Activated CD4-positive, alpha-beta T cell treated with anti-CD3 and anti-CD28 coated beads, Interleukin-2, amount 10 ng/mL, durations not matched to agents 24 days and 14 days (primary cell): ENCODE measurements at places on chromosomes 1 and 21.
A peak's percentile ranks its signal among the peaks of the same experiment; 100 is the strongest.

GRCh38 chr1:104797982-104798381 lies 1048.3 kb downstream of the AMY1C start:
- no peaks in the 10 kb centered on the region for H3K4me1 ChIP-seq
- no peak overlapping the region for H3K27ac ChIP-seq
- no peak for DNase-seq
- no peaks in the 10 kb centered on the region for H3K27me3 ChIP-seq
- no peaks in the 10 kb centered on the region for H3K36me3 ChIP-seq

DNA sequence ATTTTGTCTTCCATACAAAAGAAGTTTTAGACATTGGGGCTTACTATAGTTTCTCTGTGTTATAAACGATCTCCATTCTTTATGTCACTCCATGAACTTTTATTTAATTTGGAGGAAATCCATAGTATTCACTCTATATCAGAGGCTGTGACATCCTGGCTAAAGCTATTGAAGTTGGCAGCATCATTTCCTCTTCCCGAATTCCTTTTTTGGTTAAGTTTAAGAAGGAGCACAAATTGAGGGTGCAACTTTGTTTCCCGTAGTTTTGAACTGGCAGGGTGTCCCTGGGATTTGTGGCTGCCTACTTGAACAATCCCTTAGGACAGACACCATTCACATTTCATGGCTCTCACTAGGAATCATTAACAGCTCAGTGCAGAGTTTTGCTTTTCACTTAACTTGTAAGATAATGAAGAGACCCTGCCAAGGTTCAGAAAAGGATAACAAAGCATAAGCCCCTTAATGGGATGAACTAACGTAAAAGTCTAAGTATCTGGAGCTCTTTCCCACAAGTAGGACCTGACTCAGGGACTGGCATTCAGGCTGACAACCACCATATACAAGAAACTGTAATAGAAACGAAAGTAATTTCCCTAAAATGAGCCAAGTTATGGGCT lies 13.9 kb downstream of the S1PR1 start:
- H3K27ac ChIP-seq, result no peak overlapping the region
- peak; percentile 29 for DNase-seq
- peaks cover 18% of the 10 kb centered on the region for H3K4me1 ChIP-seq
- no peaks in the 10 kb centered on the region for H3K27me3 ChIP-seq

DNA sequence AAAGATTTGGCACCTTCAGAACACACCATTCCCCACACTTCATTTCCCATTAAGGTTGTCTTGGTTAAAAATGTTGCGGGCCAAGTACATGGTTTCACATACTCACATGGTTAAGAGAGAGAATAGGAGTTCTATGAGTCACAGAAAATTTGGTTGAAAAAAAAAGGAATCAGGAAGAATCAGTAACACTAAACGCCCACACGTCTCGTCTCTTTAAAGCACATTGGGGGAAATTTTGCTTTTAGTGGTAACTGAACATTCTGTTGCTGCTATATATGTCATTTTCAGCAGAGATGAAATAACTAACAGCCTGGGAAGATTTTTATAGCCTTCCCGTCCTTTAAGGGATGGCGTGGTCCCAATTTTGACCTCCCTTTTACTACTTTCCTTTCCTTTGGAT lies 132.9 kb upstream of the ERG start:
- H3K27me3 ChIP-seq, result peaks cover 2% of the 10 kb centered on the region
- no peak overlapping the region for H3K4me3 ChIP-seq
- H3K4me1 ChIP-seq, result peaks cover 2% of the 10 kb centered on the region
- no peaks in the 10 kb centered on the region for H3K36me3 ChIP-seq

DNA sequence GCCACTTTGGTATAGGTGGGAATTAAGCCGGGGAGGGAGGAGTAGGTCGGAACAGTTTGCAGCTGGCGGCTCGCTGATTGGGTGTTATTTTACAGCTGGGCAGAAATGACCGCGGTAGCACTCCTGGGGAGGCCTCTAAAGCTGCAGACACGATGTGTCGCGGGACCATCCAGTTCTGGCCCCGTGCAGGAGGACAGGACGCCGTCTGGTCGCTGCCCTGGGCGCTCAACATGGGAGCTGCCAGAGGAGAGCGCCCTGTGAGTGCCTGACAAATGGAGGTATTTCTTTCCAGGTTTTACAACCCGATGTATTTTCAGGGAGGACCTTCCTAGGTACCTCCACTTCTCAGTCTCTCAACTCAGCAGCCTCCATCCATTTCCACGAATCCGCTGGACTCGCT lies 46.2 kb downstream of the CDC7 start:
- peaks cover 49% of the 10 kb centered on the region for H3K4me1 ChIP-seq
- DNase-seq, result peak; percentile 56
- H3K27ac ChIP-seq, result peak overlapping the region; percentile 79
- no peak overlapping the region for H3K4me3 ChIP-seq
- peaks cover 9% of the 10 kb centered on the region for H3K27me3 ChIP-seq

DNA sequence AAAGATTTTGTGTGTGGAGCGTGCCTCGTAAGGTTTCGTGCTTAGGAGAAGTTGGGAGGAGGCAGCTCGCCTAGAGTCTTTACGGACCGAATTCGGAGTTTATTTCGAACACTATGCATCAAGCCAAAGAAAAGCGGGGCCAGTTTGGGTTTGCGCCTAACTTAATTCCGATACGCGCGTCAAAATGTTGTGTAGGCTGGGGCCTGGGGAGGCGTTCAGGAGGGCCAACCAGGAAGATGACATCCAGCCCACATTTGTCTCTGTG lies 6.4 kb downstream of the FOXD2 start:
- no peak for DNase-seq
- H3K27ac ChIP-seq, result peak overlapping the region; percentile 30
- H3K4me3 ChIP-seq, result peak overlapping the region; percentile 74
- H3K27me3 ChIP-seq, result peaks cover 42% of the 10 kb centered on the region
- no peaks in the 10 kb centered on the region for H3K36me3 ChIP-seq
- peaks cover 16% of the 10 kb centered on the region for H3K4me1 ChIP-seq

GRCh38 chr1:156460525-156460924 lies 40.0 kb downstream of the MEF2D start:
- H3K27me3 ChIP-seq, result peaks cover 2% of the 10 kb centered on the region
- H3K36me3 ChIP-seq, result peaks cover 11% of the 10 kb centered on the region
- H3K27ac ChIP-seq, result no peak overlapping the region
- peaks cover 20% of the 10 kb centered on the region for H3K4me1 ChIP-seq
- no peak overlapping the region for H3K4me3 ChIP-seq

- H3K4me3 ChIP-seq, result no peak overlapping the region
- DNase-seq, result no peak
- peaks cover 17% of the 10 kb centered on the region for H3K4me1 ChIP-seq
- no peaks in the 10 kb centered on the region for H3K36me3 ChIP-seq
Observed at GRCh38 chr1:172867216-172867818, 183.4 kb downstream of the TNFSF18 start.

GRCh38 chr1:184947497-184948256 lies 26.6 kb downstream of the NIBAN1 start:
- no peak for DNase-seq
- no peak overlapping the region for H3K4me3 ChIP-seq
- H3K27ac ChIP-seq, result no peak overlapping the region
- no peaks in the 10 kb centered on the region for H3K27me3 ChIP-seq
- H3K4me1 ChIP-seq, result peaks cover 12% of the 10 kb centered on the region

- H3K36me3 ChIP-seq, result no peaks in the 10 kb centered on the region
- H3K27me3 ChIP-seq, result no peaks in the 10 kb centered on the region
- no peak for DNase-seq
- no peak overlapping the region for H3K27ac ChIP-seq
- no peak overlapping the region for H3K4me3 ChIP-seq
Observed at GRCh38 chr1:103348136-103348535, 177.4 kb upstream of the RNPC3 start.

- H3K4me1 ChIP-seq, result peaks cover 58% of the 10 kb centered on the region
- H3K4me3 ChIP-seq, result peak overlapping the region; percentile 86
- H3K27ac ChIP-seq, result peak overlapping the region; percentile 93
- no peaks in the 10 kb centered on the region for H3K27me3 ChIP-seq
Observed at GRCh38 chr1:44724955-44725698, 5.8 kb downstream of the RNU5D-1 start.

DNA sequence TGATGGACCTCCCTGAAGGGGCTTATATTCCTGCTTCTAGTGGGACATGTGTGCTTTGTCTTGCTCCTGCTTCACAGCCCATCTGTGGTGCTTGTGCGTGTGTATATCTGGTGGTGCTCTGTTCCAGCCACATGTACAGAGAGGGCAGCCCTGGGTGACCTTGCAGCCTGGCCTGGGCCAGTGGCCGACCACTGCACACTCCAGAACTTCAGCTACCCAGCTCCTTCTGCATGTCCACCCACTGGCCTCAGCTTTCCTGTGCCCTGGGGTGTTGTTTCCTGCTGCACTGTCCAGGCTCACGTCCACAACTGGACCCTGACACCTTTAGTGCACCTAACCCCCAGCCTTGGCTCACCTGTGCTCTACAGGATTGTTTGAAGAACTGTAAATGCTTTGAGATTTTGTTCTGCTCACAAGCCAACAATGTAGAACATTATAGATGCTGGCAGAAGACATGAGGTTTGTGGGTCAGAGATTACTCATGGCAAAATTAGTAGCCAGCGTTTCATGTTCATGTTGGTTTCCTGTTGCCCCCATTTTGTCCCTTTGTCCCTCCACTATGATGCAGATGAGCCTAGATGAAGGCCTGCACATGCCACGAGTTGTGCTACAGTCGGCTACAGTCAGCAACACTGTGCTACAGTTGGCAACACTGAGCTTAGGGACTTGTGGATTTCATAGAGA lies 5.3 kb upstream of the S100B start:
- H3K27ac ChIP-seq, result no peak overlapping the region
- H3K4me3 ChIP-seq, result no peak overlapping the region
- peaks cover 14% of the 10 kb centered on the region for H3K4me1 ChIP-seq
- H3K27me3 ChIP-seq, result peaks cover 15% of the 10 kb centered on the region
- no peaks in the 10 kb centered on the region for H3K36me3 ChIP-seq

- H3K36me3 ChIP-seq, result no peaks in the 10 kb centered on the region
- H3K27ac ChIP-seq, result no peak overlapping the region
- no peak for DNase-seq
- no peak overlapping the region for H3K4me3 ChIP-seq
Observed at GRCh38 chr1:94773931-94774422, 46.2 kb upstream of the SLC44A3 start.

GRCh38 chr1:56125316-56125715 lies 454.0 kb downstream of the PLPP3 start:
- no peaks in the 10 kb centered on the region for H3K27me3 ChIP-seq
- H3K36me3 ChIP-seq, result no peaks in the 10 kb centered on the region
- DNase-seq, result no peak
- no peak overlapping the region for H3K4me3 ChIP-seq
- H3K4me1 ChIP-seq, result no peaks in the 10 kb centered on the region
- H3K27ac ChIP-seq, result no peak overlapping the region

DNA sequence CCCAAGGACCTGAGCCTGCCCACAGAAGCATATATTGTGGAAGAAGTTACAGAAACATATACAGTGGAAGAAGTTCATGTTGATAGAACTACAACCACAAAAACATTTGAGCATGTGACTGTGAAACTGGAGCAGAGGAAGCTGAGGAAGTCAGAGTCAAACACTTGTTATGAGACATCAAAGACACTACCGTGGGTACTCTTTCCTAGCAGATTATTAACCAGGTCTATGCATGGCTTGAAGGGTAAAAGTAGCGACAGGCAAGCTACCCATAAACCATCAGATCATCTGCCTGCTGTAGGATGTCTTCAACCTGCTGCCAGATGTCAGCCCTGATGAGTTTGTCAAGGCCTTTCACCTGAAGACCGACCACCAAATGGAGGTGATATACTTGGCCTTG lies 35.8 kb downstream of the IVNS1ABP start:
- peak overlapping the region; percentile 25 for H3K4me3 ChIP-seq
- H3K4me1 ChIP-seq, result peaks cover 29% of the 10 kb centered on the region
- peaks cover 11% of the 10 kb centered on the region for H3K36me3 ChIP-seq

DNA sequence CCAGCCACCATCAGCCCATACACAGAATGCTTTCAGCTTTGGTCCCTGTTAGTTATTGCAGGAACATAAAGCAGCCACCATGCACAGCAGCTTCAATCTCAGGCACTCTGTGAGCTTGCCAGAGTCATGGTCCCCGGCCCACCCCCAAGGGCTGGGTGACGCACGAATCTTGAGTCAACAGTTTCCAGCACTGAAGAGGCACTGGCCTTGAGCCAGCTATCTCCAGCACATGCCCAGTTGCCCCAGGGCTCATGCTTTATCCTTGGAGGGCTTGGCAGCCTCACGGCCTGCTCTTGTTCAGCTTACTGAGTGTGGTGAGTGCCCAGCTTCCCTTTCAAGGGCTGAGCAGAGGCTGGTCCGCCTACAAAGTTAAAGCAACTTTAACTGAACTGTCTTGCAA lies 200.7 kb upstream of the RAB4A start:
- H3K36me3 ChIP-seq, result no peaks in the 10 kb centered on the region
- H3K4me3 ChIP-seq, result no peak overlapping the region
- DNase-seq, result no peak
- peaks cover 13% of the 10 kb centered on the region for H3K27me3 ChIP-seq

- peaks cover 49% of the 10 kb centered on the region for H3K4me1 ChIP-seq
- peaks cover 17% of the 10 kb centered on the region for H3K36me3 ChIP-seq
- H3K4me3 ChIP-seq, result peak overlapping the region; percentile 94
- peak; percentile 84 for DNase-seq
- peak overlapping the region; percentile 86 for H3K27ac ChIP-seq
Observed at GRCh38 chr1:150973836-150974579, 627 bp downstream of the CERS2 start.

DNA sequence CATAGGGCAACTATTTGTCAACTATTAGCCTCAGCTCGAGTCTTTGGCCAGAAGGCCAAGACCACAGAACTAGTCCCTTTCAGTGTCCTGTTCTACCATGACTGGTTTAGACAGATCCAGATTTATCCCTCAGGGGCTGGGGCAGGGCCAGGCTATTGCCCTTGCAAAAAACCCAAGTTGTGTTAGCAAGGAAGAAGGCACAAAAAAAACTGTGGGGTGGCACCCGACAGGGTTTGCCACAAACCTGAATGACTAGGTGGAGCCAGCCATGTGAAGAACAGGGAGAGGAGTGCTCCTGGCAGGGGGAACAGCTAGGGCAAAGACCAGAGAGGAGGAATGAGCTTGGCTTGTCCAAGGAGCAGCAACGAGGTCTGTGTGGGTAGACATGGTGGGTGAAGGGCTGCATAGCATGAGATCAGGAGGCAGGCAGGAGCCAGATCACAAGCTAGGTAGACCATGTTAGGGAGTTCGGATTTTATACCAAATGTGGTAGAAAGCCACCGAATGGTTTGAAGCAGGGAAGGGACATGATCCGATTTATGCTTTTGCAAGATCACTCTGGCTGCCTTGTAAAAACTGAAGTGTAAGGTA lies 4.3 kb downstream of the DCST1 start:
- no peak overlapping the region for H3K27ac ChIP-seq
- no peak overlapping the region for H3K4me3 ChIP-seq

DNA sequence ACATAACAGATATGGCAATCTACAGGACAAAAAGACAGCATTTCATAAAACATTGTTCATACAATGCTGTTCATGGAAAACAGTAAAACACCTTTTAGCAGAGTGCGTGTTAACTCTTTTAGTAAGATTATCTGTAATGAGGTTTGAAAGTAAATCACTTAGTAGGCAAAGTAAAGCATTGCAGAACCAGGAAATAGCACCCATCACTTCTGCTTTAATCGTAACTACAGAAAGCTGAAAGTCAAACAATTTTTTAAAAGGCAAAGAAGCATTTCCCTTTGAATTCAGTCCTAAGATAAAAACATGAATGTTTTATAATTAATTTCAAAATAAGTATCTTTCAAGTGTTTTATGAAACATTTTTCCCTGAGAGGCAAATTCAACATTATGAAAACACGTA lies 63.3 kb upstream of the RNF11 start:
- DNase-seq, result no peak
- no peak overlapping the region for H3K27ac ChIP-seq
- H3K4me1 ChIP-seq, result peaks cover 4% of the 10 kb centered on the region

- no peak overlapping the region for H3K27ac ChIP-seq
- DNase-seq, result no peak
- H3K27me3 ChIP-seq, result no peaks in the 10 kb centered on the region
- peaks cover 34% of the 10 kb centered on the region for H3K4me1 ChIP-seq
Observed at GRCh38 chr1:172345077-172345476, 75.4 kb upstream of the C1orf105 start.

- H3K27ac ChIP-seq, result no peak overlapping the region
- no peaks in the 10 kb centered on the region for H3K4me1 ChIP-seq
- no peaks in the 10 kb centered on the region for H3K36me3 ChIP-seq
Observed at GRCh38 chr1:4056989-4057388, 156.9 kb upstream of the C1orf174 start.
